Stimulated activated CD4-positive, alpha-beta T cell treated with anti-CD3 and anti-CD28 coated beads, TNF-alpha, amount 100 ng/mL, for 1 hour (primary cell): ENCODE measurements at places on chromosomes 4 and X.

GRCh38 chr4:142929526-142929925 is 83.4 kb upstream of the INPP4B start:
- no peak for DNase-seq

GRCh38 chr4:88614058-88614457 is 21.8 kb downstream of the HERC3 start:
- no peak for DNase-seq

DNA sequence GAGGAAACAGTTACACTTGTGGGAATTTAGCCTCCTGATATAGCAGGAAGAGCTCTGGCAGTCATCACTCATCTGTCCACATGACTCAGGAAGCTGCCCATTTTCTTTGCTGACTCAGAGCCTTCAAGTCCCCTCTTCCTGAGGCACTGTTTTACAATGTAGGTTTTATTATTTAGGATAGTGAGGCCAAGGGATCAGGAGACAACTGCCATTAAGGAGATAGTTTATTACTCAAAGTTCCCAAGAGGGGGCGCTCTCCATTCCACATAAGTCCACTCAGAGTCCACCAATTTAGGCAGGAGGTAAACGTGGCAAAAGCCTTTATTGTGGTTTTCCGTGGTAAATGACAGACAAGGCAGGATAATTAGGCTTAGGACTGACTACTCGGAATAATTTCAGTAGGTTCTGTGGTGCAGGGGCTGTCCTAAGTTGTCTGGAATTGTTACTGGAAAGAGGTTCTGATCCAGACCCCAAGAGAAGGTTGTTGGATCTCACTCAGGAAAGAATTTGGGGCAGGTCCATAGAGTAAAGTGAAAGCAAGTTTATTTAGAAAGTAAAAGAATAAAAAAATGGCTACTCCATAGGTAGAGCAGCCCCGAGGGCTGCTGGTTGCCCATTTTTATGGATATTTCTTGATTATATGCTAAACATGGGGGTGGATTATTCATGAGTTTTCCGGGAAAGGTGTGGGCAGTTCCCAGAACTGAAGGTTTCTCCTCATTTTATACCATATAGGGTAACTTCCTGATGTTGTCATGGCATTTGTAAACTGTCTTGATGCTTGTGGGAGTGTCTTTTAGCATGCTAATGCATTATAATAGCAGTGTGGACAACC is 96.0 kb upstream of the RAB40AL start:
- DNase-seq, result no peak

DNA sequence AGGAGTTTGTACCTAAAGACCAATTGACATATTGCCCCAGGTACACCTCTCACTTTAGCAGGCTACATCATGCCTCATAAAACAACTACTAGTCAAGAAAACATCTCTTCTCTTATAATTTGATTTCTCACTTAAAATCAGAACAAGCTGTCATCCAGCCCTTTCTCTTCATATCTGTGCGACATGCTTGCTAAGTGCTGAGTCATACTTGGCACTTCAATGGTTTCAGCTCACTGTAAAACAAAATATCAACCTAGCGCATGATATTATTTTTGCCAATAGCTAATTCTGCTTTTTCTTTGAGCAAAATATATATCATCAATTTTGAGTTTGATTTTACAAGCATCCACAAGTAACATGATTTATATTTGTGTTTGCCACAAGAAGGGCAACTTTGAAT is 27.9 kb upstream of the FUNDC1 start:
- DNase-seq, result no peak

DNA sequence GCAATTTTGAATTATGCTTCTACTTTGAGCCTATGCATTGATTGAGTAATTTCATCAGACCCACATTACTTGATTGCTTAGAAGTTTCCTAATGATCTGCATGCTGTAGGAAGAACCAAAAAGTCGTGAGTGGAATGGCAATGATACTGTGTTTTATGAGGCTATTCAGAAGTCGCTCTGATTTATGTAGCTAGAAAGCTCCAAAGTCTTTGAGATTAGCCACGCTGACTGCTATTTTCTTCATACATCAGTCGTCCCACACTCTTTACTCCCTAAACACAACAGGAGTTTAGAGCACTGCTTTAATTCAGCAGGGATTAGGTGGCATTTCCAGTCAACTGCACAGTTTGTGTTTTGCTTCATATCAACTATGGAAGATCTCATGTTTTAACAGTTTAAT is 4.1 kb downstream of the GRID2 start:
- DNase-seq, result no peak

DNA sequence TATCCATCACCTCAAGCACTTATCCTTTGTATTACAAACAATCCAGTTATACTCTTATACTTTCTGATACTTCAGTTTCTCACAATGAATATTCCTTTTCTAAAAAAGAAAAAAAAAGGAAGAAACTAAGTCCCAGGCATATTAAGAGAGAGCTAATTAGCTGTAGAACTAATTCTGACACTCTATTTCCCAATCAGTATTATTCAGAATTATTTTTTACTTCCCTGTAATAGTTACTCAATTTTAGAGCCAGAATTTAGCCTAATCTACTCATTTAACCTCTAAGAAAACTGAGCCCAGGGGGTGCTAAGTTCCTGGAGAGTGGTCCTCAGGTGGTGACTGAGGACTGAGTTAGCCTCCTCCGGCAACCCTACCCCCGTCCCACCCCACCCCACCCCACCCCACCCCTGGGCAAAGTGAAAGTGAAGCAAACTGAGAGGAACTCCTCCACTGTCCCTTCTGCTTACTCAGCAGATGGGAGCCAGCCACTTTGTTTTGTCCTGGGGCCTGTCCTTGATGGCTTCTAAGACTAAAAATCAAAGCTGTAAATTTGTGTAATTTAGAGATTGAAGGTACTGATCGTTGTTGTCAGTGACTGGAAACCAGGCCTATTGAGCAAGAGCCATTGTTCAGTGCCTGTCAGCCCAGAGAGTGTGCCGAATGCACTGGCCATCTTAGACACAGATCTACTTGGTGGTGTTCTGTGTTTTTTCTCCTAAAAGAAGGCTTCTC is 162.1 kb downstream of the CBR4 start:
- DNase-seq, result no peak

- no peak for DNase-seq
Observed at GRCh38 chr4:142696334-142697122, 149.6 kb downstream of the INPP4B start.

GRCh38 chr4:168656055-168656660 is 159.3 kb downstream of the PALLD start:
- no peak for DNase-seq

DNA sequence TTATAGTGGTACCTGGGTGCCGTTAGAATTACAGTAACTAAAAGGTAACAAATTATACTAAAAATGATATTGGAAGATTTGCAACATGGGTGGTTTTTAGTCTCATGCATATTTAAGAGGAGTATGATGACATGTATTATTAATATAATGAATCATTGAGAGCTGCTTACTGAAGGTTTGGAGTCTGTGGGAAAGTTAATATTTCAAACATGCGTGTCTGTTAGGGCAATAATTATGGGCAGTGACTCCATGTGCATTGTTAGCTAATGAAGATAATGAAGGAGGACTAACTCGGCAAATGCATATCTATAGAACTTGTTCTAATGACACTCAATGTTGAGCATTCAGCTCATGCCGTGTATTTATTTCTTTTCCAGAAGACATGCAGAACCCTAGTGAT is 47.1 kb downstream of the MTHFD2L start:
- no peak for DNase-seq
